ENCODE measurements at places on chromosomes 7 and 10.

GRCh38 chr7:148218603-148219002 is 372.0 kb upstream of the C7orf33 start:
- no peak for DNase-seq

DNA sequence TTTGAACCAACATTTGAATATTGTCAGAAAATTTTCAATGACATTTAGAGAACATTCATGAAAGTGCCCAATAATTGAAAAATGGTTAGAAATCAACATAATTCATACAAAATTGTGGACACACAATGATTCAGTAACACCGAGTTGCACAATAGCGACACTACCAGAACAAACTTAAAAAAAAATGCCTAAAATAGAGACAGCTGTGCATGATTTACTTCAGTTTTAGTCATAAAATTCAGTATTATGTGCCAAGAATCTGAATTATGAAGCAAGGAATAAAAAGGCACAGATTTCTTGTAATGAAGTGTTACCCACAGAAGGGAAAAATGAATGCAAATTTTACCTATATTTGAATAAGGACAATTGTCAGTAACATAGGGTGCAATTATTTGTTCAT is 396.0 kb downstream of the SEMA3D start:
- no peak for DNase-seq

DNA sequence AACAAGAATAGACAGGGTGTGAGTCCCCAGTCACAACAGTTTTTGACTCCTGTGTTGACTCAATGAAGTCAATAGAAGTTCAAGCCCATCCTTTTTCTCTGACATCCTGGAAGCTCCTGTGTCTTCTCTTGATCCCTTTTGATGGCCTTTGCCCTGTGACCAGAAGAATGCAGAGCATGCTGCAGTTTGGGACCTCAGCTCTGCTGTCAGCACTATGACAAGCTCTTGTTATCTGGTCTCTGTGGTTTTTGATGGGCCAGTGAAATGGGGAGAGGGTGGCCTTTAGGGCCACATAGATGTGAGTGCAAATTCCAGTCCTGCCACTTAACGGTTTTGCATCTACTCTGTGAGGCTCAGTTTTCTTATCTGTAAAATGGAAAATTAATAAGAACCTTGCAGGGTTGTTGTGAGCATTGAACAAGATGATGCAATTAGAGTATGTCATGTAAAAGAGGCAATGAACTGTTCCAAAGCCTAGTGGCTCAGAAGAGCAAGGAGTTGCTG is 102.4 kb upstream of the IKZF1 start:
- no peak for DNase-seq

GRCh38 chr7:94375691-94376090 is 19.0 kb upstream of the COL1A2 start:
- peak; percentile 70 for DNase-seq

- no peak for DNase-seq
Measured at GRCh38 chr7:158569858-158570323, 17.7 kb downstream of the PTPRN2 start.

DNA sequence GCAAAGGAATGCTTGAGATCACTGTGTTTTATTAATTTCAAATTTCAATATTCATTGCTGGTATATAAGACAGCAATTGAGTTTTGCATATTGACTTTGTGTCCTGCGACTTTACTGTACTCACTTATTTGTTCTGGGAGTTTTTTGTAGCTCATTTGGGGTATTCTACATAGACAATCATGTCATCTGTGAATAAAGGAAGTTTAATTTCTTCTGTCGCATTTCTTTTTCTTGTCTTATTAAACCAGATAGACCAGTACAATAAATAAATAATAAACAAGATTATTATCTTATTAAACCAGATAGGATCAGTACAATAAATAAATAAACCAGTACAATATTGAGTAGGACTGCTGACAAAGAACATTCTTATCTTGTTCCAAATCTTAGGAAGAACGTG is 448.2 kb downstream of the RPS24 start:
- DNase-seq, result no peak

GRCh38 chr10:72344932-72345331 is 9.8 kb downstream of the DNAJB12 start:
- no peak for DNase-seq

- DNase-seq, result no peak
Measured at GRCh38 chr10:19638182-19638895, 177.9 kb upstream of the PLXDC2 start.

GRCh38 chr7:128876127-128876526 is 13.5 kb downstream of the ATP6V1F start:
- no peak for DNase-seq

Measured in NCI-H82 (cell line).